GM12865 (cell line): ENCODE measurements at places on chromosomes 4 and X.

DNA sequence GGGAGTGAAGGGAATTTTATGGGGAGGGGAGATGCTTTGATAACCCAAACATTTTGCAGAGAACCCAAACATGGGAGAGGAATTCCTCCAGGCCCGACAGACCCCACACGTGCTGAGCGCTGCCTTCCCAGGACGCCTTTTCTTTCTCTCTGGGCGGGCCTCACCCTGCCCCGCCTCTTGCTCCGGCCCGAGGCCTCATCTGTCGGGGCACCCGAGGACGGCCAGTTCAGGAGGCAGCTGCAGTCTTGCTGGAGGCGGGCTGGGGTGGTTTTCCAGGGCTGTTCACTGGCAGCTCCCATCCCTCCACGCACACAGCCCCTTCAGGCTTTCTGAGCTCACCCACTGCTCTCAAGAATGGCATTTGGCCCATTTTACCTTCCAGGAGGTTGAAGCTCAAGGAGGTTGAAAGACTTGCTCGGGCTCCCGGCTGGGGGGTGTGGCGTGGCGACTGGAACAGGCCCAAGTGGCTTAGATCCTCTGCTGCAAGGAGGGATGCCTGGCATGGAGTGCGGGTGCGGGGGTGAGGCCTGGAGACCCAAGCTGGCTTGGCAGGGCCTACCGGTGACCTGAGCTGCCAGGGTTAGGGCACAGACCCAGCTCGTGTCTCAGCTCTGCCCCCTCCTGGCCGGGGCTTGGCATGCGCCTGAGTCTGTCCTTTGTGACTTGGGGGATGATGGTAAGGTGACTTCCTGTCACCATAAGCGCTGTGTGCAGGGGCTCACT lies 99.2 kb downstream of the PSAPL1 start:
- peak; percentile 63 for DNase-seq

DNA sequence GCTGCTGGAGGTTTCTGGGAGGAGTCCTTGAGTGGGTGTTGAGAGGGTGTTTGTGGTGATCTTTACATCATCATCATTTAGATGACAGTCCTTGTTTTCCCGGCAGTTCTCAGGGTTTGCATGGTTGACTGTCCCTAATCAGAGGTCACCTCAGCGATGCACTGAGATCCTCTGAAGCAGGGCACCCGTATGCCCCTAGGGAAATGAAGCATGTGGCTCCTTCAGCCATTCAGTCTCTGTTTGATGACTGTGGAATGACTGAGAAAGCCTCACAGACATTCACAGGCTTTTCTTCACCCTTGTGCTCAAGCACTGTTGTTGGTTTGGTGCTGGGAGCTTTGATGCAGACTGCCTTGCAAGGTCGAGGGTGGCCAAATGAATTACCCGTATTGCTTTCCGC lies 474.7 kb downstream of the SPRY1 start:
- DNase-seq: no peak

- DNase-seq: no peak
Measured at GRCh38 chrX:120562569-120562926, 1.8 kb upstream of the CUL4B start.

DNA sequence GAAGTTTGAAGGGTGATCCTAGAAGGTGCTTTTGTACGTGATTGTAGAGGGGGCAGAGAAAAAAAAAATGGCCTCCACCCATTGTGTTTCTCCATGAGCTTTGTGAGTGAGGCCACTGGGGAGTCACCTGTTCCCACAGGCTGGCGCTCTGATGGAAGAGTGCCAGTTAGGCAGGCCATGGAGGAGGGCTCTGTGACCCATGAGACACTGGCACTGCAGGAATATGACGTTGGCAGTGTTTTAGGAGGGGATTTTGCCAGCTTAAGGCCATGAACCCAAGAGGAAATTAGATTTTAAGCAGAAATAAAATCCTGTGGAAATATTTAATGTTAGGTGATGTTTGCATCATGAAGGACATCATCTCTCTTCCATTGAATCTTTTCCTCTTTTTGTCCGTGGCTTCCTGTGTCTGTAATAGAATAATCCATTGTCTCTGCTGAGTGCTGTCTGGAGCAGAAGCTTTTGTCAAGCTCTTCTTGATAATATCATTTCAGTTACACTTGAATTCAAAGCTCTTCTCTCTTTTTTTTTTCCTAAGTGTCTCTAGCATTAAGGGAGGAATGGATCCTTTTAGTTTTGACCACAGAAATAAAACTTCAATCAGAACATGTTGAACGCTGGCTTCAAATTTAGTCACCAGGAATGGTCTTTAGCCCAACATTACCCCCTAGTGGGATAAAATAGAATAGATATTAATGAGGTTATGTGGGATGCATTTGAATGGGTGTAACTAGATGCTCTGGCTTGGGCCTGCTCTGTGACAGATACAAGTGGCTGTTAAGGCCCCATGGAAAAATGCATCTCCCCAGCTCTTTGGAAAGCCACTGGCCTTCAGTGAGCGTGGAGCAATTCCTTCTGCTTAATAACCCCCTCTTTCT lies 41.0 kb upstream of the UCP1 start:
- DNase-seq: peak; percentile 40

DNA sequence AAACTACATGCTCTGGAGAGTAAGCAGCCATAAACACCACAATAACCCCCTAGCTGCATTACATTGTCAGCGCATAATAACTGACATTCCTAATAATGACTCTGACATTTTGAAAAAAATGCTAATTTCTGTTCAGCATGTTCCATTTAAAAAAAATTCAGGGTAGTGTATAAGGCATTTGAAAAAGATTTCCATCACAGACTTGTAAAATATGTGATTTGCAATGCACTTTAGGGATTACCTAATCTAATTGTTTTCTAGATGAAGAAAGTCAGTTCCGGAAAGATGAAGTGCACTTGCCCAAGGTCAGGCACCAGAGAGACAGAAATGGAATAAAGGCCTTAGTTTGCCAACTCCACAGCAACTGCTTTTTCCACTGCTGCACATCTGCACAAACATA lies 55.3 kb downstream of the FANCB start:
- DNase-seq: no peak

GRCh38 chrX:48474127-48474526 lies 1.9 kb upstream of the FTSJ1 start:
- peak; percentile 40 for DNase-seq

GRCh38 chrX:47621851-47622250 lies 2.2 kb upstream of the SYN1 start:
- DNase-seq: no peak

DNA sequence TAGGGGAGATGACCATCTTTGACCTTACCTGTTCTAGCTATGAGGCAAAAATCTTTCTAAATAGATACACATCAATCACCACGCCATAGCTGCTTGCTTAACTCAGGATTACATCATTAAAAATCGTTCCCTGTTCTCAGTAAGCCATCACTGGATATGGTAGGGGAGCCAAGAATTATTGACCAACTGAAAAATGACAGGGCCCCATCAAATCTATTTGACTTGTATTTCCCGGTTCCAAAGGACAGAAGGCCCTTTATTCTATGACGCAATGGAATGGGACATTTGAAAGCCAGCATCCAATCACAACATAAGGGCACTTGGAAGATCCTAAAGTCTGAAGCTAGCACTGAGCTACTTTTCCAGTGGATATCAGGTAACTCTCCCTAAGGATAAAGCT lies 75.6 kb upstream of the NOCT start:
- no peak for DNase-seq

GRCh38 chr4:120843849-120844527 lies 78.5 kb downstream of the PRDM5 start:
- peak; percentile 14 for DNase-seq

- no peak for DNase-seq
Measured at GRCh38 chrX:18468599-18468998, 43.2 kb downstream of the CDKL5 start.
